Pons (tissue), 1 donor: ENCODE measurements at places on chromosomes 11 and 22.
A peak's percentile ranks its signal among the peaks of the same experiment; 100 is the strongest.

GRCh38 chr11:117096201-117096991 lies 1.8 kb downstream of the SIK3 start:
- DNase-seq, result peak; percentile 94

GRCh38 chr11:1655168-1656060 lies 25.8 kb downstream of the KRTAP5-5 start:
- DNase-seq, result no peak

DNA sequence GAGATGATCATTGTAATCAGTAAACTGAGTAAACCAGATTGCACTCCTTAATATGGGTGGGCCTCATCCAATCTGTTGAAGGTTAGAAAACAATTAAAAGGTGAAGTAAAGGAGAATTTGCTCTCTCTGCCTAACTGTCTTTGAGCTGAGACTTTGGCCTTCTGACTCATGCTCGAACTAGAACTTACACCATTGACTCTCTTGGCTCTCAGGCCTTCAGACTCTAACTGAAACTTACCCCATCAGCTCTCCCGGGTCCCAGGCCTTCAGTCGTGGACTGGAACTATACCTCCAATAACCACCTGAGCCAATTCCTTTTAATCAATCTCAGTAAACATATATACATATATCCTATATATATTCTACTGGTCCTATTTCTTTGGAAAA lies 34.0 kb downstream of the LGR4 start:
- DNase-seq, result no peak

GRCh38 chr22:26587991-26588613 lies 1.8 kb downstream of the TPST2 start:
- no peak for DNase-seq

GRCh38 chr11:24622262-24622661 lies 125.4 kb downstream of the LUZP2 start:
- no peak for DNase-seq

DNA sequence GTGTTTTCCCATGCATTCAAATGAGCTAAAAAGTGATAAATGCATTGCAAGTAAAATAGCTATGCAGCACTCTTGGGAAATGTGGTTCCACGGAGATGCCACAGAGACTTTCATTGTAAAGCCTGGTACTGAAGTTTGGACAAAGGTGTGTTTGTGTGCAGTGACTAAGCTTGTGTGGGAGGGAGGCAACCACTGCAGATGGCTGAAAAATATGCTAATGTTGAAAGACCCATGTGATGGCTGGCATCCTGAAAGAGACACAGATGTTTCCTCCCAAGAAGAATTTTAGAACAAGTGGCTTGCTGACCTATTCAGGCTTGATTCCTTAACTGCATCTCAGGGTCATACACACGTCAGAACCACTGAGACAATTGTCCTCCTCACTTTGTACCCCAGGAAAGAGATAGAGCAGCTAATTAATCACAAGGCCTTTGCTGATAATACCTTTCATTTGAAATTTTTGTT lies 73.8 kb downstream of the FAM76B start:
- peak; percentile 91 for DNase-seq

GRCh38 chr11:124481365-124482323 lies 36.1 kb upstream of the OR8B8 start:
- peak; percentile 31 for DNase-seq

GRCh38 chr11:19735909-19736498 lies 23.4 kb downstream of the NAV2 start:
- DNase-seq, result peak; percentile 30

DNA sequence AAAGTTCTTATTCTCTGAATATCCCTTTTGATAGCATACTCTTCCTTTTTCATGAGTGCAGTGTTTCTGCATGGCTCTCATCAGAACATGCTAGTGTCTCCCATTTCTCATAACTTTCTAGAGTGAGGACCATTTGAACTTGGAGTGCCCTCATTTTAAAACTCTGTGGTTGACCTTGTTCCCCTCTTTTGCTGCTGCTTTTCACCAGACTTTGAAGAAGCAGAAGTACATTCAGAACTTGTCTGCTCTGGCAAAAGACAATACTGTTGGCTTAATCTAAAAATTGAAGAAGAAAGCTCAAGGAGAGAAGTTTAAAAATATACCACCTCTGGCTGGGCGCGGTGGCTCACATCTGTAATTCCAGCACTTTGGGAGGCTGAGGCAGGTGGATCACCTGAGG lies 35.0 kb downstream of the PPARA start:
- peak; percentile 7 for DNase-seq

- no peak for DNase-seq
Measured at GRCh38 chr11:27934830-27935145, 173.2 kb downstream of the KIF18A start.

GRCh38 chr22:38038890-38039812 lies 18.1 kb upstream of the PICK1 start:
- DNase-seq, result peak; percentile 25

DNA sequence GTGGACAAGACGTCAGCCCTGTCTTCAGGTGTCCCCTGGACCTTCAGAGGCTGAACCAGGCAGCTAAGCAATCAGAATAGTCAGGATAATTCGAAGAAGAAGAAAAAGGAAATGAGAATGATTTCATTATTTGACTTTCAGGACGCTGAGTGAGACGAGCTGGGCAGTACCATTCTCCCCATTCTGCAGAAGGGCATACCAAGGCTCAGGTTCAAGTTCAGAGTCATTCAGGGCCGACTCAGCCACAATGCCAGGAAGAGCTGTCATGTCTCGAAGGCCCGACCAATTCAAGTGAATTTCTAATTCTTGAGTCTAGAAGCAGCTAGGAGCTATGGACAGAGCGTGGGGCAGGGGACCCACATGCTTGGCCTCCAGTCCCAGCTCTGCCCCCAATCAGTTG lies 33.8 kb upstream of the CD82 start:
- no peak for DNase-seq

DNA sequence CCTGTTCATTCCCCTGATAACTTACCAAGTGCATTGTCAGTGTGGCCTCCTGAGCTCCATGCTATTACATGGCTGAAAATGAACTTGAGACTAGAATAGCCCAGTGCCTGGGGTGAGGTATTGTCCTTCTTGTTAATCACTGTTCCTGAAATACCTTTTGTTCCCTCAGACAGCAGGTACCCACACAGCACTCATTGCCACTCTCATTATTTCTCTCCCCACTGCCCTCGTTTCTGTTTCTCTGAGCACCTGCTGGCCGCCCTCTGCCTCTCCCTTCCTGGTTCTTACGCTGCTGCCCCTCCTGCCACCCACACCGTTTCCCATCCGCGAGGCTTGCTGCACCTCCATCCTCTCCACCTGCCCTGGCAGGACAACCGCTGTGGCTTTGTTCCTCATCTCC lies 36.9 kb upstream of the RAB1B start:
- DNase-seq, result no peak

- peak; percentile 99 for DNase-seq
Measured at GRCh38 chr11:96338910-96339705, 3.9 kb downstream of the MAML2 start.

- peak; percentile 70 for DNase-seq
Measured at GRCh38 chr22:40922484-40923303, 28.5 kb upstream of the RBX1 start.

DNA sequence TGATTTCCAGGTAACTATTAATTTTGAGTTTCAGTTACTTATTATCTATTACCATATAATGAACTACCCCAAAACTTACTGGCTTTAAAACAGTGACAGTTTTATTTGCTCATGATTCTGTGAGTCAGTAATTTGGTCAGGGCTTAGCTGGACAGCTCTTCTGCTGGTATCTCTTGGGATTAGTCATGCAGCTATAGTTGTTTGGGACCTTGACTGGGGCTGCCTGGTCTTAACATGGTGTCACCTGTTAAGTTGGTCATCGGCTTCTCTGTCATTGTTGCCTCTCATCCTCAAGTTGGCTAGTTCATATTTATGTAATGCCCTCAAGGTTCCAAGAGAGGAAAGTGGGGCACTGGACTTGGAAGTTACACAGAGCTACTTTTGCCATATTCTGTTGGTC lies 177.5 kb downstream of the TMEM135 start:
- no peak for DNase-seq

DNA sequence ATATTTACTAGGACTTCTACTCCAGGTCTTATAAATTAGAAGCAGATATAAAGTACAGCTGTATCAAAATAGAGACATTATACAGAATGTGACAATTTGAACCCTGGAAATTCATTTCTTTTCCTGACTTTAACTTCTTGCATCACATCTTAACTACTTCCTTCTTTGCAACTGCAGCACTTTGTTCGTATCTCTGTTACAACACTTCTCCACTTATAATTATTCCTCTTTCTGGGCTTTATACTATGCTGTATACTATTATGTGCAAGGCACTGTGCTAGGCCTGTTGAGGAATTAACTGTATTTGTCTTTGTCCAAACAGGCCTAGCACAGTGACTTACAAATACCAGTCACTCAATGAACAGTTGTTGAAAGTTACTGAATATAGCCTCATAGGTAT lies 1.8 kb upstream of the SLC36A4 start:
- DNase-seq, result no peak

- DNase-seq, result no peak
Measured at GRCh38 chr11:114106047-114106446, 46.5 kb downstream of the ZBTB16 start.

DNA sequence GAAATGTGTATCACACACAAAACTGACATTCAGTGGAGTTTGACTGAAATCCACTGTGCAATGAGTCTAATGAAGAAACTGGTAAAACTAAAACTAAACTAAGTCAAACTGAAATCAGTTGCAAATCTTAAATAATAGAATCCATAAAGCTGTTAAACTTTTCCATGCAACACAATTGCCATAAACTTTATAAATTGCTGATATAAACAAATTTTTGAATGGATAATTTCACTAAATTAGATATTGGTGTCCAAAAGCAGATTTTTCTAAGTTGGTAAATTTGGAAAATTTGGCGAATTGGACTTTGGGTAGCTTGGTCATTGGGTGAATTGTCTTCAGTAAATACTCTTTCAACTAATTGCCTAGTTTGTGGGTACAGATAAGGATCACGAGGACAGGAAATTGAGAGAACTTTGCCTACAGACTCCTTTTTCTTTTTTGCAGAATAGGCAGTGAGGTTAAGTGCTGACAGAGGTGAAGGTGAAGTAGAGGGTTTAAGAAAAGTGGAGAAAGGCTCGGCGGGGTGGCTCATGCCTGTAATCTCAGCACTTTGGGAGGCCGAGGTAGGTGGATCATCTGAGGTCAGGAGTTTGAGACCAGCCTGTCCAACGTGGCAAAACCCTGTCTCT lies 12.8 kb downstream of the MRPL17 start:
- no peak for DNase-seq

- no peak for DNase-seq
Measured at GRCh38 chr11:117693344-117693743, 103.7 kb downstream of the DSCAML1 start.

- peak; percentile 91 for DNase-seq
Measured at GRCh38 chr11:63635762-63636465, 21.7 kb upstream of the PLAAT3 start.

- no peak for DNase-seq
Measured at GRCh38 chr11:25163421-25163820, 666.6 kb downstream of the LUZP2 start.

- no peak for DNase-seq
Measured at GRCh38 chr11:17163736-17164135, 44.0 kb downstream of the PIK3C2A start.

DNA sequence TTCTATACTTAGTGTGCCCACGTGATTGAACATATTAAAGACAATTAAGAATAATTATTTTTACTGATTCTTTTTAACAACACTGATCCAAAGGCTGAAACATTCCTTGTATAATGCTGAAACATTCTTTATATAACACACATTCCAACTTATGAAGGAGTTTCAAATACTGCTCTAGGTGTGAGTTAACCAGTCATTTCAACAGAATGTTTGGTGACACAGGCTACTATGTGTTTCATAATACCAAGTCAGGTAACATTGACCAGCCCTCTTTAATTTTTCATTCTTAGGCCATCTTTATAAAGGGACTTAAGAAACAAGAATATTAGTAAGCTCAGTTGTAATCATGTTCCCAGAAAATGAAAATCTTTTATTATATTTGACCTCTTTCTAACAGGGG lies 136.6 kb downstream of the ELP4 start:
- DNase-seq, result no peak

DNA sequence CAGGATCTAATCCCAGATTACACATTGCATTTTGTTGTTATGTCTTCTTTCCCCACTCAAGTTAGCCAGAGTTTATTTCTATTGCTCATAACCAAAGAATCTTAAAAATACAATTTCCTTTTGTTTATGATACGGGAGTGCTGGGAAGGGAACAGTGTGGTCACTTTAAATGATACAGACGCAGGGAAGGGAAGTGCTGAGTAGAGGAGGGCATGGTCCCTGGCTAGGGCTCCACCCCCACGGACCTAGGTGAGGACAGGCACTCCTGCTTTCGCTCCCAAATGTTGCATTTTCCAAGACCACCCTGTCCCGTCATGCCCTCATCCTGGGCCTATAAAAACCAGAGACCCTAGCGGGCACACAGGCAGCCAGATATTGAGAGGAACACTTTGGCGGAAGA lies 30.6 kb upstream of the NARS2 start:
- DNase-seq, result no peak

- DNase-seq, result no peak
Measured at GRCh38 chr11:2447253-2447950, 2.6 kb downstream of the KCNQ1 start.

GRCh38 chr11:71148716-71149115 lies 103.7 kb downstream of the SHANK2 start:
- DNase-seq, result no peak
